Endothelial cell of umbilical vein (primary cell): ENCODE measurements at places on chromosomes 1 and 21. TPM values are rescaled to one million over a fixed set of nuclear protein-coding genes. Genes with fewer than 3 reads are reported as not detected.

- H3K36me3 ChIP-seq, result no peaks in the 10 kb centered on the region
- H3K4me3 ChIP-seq, result peak overlapping the region; percentile 28
- peaks cover 56% of the 10 kb centered on the region for H3K4me1 ChIP-seq
Measured at GRCh38 chr1:28458237-28459228, 47.3 kb upstream of the RCC1 start.

- no peaks in the 10 kb centered on the region for H3K36me3 ChIP-seq
- H3K4me3 ChIP-seq, result no peak overlapping the region
- DNase-seq, result no peak
- no peak overlapping the region for H3K27ac ChIP-seq
- no peaks in the 10 kb centered on the region for H3K27me3 ChIP-seq
Measured at GRCh38 chr1:14452551-14452950, 145.9 kb upstream of the KAZN start.

GRCh38 chr1:111129376-111129775 lies 10.5 kb downstream of the DRAM2 start:
- peaks cover 4% of the 10 kb centered on the region for H3K36me3 ChIP-seq
- no peak overlapping the region for H3K4me3 ChIP-seq
- H3K4me1 ChIP-seq, result no peaks in the 10 kb centered on the region
- no peak overlapping the region for H3K27ac ChIP-seq

DNA sequence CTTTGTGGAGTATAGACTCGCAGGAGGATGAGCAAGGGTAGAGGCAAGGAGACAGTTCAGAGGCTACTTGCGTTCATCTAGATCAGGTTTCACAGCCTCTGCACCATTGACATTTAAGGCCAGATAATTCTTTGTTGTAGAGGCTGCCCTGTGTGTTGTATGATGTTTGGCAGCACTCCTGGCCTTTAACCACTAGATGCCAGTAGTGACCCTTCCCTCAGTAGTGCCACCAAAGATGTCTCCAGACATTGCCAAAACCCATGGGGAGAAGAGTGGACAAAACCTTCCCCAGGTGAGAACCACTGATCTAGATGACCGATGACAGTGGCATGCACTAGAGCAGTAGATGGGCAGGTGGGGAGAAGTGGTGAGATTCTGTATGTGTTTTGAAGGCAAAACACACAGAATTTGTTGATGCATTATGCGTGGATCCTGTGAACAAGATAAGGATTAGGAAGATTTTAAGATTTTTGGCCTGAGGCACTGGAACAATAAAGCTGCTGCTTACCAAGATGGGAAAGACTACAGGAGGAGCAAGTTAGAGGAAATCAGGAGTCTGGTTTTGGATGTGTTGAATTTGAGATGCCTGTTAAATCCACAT lies 9.9 kb upstream of the COG2 start:
- H3K36me3 ChIP-seq, result no peaks in the 10 kb centered on the region
- peak; percentile 15 for DNase-seq
- no peak overlapping the region for H3K27ac ChIP-seq
- H3K4me3 ChIP-seq, result no peak overlapping the region
- no peaks in the 10 kb centered on the region for H3K4me1 ChIP-seq

DNA sequence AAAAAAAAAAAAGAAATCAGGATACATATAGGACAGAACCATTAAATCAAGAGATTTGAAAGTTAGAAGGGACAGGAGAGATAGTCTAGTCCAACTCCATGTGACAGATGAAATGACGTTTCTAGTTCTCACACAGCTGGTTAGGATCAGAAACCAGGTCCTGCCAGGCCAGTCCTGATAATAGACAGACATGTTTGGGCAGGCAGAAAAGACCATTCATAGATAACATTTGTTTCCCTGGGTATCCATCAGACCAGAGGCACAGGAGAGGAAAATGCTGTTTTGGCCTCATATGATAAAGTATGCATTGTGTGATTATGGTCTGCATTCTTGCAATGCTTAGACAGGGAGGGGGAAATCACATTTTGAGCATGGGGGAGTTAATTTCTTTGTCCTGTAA lies 29.3 kb downstream of the ZBTB8B start:
- no peaks in the 10 kb centered on the region for H3K27me3 ChIP-seq
- H3K36me3 ChIP-seq, result no peaks in the 10 kb centered on the region
- peaks cover 7% of the 10 kb centered on the region for H3K4me1 ChIP-seq

DNA sequence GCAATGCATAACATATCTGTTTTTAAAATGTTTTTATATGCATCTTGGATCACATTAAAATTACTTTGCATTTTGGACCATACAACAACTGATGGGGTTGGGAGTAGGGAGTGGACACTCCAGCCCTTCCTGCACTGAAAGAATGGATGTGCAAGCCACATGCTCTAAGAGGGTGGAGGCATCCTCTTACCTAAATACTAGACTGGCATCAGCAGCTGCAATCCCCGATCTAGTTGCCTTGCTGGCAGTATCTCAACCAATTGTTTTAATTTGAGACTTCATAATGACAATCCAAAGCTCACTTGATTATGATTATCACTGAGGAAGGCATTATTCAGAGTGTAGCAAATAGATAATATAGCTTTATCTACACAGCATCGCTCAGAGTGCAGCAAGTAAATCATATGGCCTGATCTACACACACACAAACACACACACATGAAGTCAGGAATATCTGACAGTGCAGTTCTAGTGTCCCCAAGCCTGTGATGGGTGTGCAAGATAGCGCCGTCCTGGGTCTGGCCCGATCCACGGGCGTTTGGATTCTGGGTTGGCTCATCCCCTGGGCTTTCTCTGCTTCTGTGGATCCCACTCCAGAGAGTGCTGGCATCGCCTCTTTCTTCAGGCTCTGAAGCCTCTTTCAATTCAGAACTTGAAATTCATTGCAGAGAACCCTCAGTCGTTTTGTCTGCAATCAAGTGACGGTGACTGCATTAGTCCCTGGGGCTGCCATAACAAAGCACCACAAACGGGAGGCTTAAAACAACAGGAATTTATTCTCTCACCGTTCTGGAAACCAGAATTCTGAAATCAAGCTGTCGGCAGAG lies 181.3 kb downstream of the ETS2 start:
- H3K36me3 ChIP-seq, result no peaks in the 10 kb centered on the region
- no peaks in the 10 kb centered on the region for H3K27me3 ChIP-seq
- H3K4me3 ChIP-seq, result no peak overlapping the region
- H3K4me1 ChIP-seq, result peaks cover 32% of the 10 kb centered on the region
- no peak for DNase-seq

DNA sequence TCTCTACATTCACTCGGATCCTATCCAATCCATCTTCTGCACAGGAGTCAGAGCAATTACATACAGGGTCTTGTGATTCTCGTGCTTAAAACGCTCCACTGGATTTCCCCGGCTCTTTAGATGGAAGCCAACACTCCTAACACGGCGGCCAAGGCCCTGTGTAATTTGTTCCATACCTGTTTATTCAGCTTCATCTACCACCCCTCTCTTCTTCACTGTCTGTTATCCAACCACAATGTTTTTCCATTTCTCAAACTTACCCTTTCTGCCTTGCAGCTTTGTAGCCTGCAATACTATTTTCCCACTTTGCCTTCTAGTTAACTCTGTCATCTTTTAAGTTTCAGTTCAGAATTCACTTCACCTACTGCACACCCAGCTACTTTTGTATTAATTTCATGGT lies 249.6 kb upstream of the USP25 start:
- H3K4me1 ChIP-seq, result no peaks in the 10 kb centered on the region
- H3K27ac ChIP-seq, result no peak overlapping the region
- H3K27me3 ChIP-seq, result peaks cover 5% of the 10 kb centered on the region

- H3K27me3 ChIP-seq, result peaks cover 20% of the 10 kb centered on the region
- DNase-seq, result no peak
- no peak overlapping the region for H3K4me3 ChIP-seq
Measured at GRCh38 chr1:11860587-11860986, 1.8 kb upstream of the NPPB start.

DNA sequence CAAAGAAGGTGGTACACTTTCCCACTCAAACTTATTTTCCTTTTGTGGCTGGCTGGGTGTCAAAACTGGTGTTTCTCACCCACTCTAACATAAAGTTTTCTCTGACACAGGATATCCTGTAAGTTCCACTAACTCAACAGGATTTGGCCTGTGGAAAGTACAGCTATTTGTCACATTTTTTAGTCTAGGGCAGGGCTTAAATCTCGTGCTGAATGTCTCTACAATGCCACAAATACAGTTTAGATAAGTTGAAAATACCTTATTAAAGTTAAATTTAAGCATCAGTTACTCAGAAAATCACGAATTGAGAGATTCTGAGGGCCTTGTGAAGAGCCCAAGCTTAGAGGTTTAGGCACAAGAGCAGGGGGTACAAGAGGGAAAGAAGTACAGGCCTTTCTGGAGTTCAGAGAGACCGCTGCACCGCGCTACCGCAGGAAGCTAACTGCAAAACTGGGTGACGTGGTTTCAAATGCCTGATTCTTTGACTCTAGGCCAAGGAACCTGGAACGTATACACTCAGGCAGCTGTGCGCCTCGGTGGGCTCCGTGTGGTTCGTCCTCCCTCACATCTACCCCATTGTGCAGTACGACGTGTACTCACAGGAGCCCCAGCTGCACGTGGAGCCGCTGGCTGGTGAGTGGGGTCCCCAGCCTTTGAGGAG lies 23.4 kb upstream of the PWP2 start:
- peaks cover 7% of the 10 kb centered on the region for H3K36me3 ChIP-seq
- no peak overlapping the region for H3K4me3 ChIP-seq
- H3K27ac ChIP-seq, result peak overlapping the region; percentile 84
- no peaks in the 10 kb centered on the region for H3K27me3 ChIP-seq

- no peaks in the 10 kb centered on the region for H3K27me3 ChIP-seq
- H3K36me3 ChIP-seq, result no peaks in the 10 kb centered on the region
- DNase-seq, result no peak
- H3K27ac ChIP-seq, result no peak overlapping the region
- H3K4me1 ChIP-seq, result no peaks in the 10 kb centered on the region
Measured at GRCh38 chr1:167542109-167543032, 11.2 kb downstream of the CREG1 start.

DNA sequence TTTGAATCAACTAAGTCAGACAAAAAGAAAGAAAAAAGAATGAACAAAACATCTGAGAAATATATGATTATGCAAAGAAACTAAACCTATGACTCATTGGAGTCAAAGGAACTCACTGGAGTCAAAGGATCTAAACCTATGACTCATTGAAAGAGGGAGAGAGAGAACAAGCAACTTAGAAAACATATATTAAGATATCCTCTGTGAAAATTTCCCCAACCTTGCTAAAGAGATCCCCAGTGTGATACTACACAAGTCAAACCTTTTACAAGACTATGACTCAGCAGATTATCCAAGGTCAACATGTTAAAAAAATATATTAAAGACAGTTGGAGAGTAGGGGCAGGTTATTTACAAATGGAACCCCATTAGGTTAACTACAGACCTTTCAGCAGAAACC lies 1538.3 kb downstream of the NCAM2 start:
- no peak overlapping the region for H3K4me3 ChIP-seq
- no peak for DNase-seq
- no peaks in the 10 kb centered on the region for H3K27me3 ChIP-seq
- H3K27ac ChIP-seq, result no peak overlapping the region
- no peaks in the 10 kb centered on the region for H3K36me3 ChIP-seq

DNA sequence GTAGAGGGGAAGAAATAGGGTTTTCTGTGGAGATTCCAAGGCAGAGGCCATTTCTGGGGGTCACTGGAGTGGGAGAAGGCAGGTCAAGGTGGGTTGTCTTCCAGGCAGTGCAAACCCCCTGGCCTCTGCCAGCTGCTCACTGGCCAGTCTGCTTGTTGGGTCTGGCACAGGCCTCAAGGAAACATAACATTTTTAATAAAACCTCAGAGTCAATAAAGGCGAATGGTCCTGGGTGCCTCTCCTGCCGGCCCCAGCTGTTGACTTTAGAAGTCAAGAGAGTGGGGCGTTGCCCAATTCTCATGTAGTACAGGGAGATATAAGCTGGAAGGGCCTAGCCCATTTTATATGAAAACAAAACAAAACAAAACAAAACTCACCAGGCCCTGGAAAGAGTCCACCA lies 36.6 kb downstream of the RUNX3 start:
- no peak overlapping the region for H3K4me3 ChIP-seq
- H3K27me3 ChIP-seq, result peaks cover 2% of the 10 kb centered on the region
- no peak for DNase-seq
- H3K27ac ChIP-seq, result no peak overlapping the region

DNA sequence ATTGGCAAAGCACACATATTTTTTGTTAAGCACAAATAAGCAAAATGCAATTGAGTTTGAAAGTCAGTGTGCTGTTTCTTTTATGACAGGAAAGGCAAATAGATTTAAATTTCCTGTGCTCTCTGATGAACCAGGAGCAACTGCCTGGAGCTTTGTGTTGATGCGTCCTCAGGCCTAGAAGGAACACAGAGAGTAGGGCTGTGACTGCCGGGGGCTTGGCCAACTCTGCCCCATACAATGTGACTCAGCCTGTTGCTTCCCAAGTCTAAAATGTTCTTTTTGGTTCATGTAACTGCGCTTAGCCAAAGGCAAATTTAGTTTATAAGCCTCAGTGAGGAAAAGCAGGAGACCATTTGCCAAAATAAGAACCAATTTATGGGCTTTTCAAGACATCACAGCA lies 37.5 kb downstream of the TOR1AIP2 start:
- H3K27me3 ChIP-seq, result no peaks in the 10 kb centered on the region
- H3K27ac ChIP-seq, result no peak overlapping the region
- peak; percentile 40 for DNase-seq
- H3K36me3 ChIP-seq, result peaks cover under 1% of the 10 kb centered on the region

DNA sequence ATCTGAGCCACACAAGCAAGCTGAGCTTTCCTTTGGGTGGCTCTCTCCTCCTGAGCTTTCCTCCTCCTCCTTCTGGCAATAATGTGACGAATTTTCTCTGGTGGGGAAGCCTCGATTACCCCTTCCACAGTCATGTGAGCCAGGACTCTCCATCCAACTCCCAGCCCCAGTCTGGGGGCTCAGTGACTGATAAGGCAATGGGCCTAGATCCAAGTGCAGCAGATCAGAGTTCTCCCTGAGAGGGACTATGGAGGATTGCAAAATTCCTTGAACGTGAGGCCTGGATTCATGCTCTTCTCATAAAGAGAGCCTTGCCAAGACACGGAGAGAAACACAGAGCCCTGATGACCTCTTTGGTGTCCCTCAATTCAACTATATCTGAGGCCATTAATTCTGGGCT lies 31.3 kb upstream of the TRIM67 start:
- H3K27ac ChIP-seq, result no peak overlapping the region
- no peaks in the 10 kb centered on the region for H3K4me1 ChIP-seq
- no peak overlapping the region for H3K4me3 ChIP-seq
- H3K27me3 ChIP-seq, result no peaks in the 10 kb centered on the region

DNA sequence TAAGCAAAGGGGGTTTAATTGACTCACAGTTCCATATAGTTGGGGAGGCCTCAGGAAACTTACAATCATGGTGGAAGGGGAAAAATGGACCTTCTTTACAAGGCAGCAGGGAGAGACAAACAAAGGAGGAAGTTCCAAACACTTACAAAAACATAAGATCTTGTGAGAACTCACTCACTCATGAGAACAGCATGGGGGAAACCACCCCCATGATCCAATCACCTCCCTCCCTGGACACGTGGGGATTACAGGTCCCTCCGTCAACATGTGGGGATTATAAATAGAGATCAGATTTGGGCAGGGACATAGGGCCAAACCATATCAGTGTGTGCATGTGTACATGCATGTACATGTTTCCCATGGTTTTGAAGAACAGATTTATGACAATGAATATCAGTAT lies 5.5 kb upstream of the SMG7 start:
- H3K4me1 ChIP-seq, result peaks cover 11% of the 10 kb centered on the region
- no peak overlapping the region for H3K27ac ChIP-seq
- no peak overlapping the region for H3K4me3 ChIP-seq
- no peaks in the 10 kb centered on the region for H3K27me3 ChIP-seq

Gene NHLH1
- polyA plus RNA-seq, result 0.46 and 0.60 TPM in 2 replicates

Gene ADSS2
- 24.9 and 35.5 TPM in 2 replicates for polyA plus RNA-seq

Gene SHISAL2A
- not detected in 2 replicates for polyA plus RNA-seq

Gene PADI2
- polyA plus RNA-seq, result not detected in 2 replicates

Gene NPL
- 0.14 TPM in 1 of 2 replicates, not detected in the other for polyA plus RNA-seq
